ENCODE measurements at places on chromosomes 11 and 22. TPM values are rescaled to one million over a fixed set of nuclear protein-coding genes. Genes with fewer than 3 reads are reported as not detected.

The ASRGL1 gene
- 0.09 TPM for total RNA-seq

The TYR gene
- not detected for total RNA-seq

The FOLR3 gene
- total RNA-seq = 0.34 TPM

The KIRREL3 gene
- total RNA-seq = 0.60 TPM

The SIRT3 gene
- total RNA-seq = 9.6 TPM

The ARFIP2 gene
- total RNA-seq = 40.8 TPM

The DDX25 gene
- total RNA-seq = under 0.01 TPM

The PRG3 gene
- total RNA-seq = not detected

The CST6 gene
- 0.17 TPM for total RNA-seq

The EMSY gene
- total RNA-seq = 6.0 TPM

The CABP4 gene
- total RNA-seq = not detected

The ALG8 gene
- 35.3 TPM for total RNA-seq

The FGF3 gene
- total RNA-seq = not detected

The MEI1 gene
- total RNA-seq = 0.17 TPM

The C22orf15 gene
- 0.43 TPM for total RNA-seq

The SLC35C1 gene
- total RNA-seq = 5.0 TPM

The TSSK2 gene
- total RNA-seq = not detected

The IGF2 gene
- total RNA-seq = 0.69 TPM

The GLB1L3 gene
- not detected for total RNA-seq

The TRPC6 gene
- total RNA-seq = 0.16 TPM

The MUC15 gene
- not detected for total RNA-seq

The SHANK3 gene
- total RNA-seq = 0.43 TPM

The FLRT1 gene
- total RNA-seq = 0.09 TPM

The MAFF gene
- 9.5 TPM for total RNA-seq

The BCR gene
- total RNA-seq = 53.0 TPM

The MPZL2 gene
- under 0.01 TPM for total RNA-seq

The SAA2 gene
- total RNA-seq = not detected

The C11orf86 gene
- total RNA-seq = not detected

The PAX6 gene
- total RNA-seq = 0.34 TPM

The MTCH2 gene
- total RNA-seq = 51.9 TPM

The OR52I2 gene
- not detected for total RNA-seq

The OR6T1 gene
- not detected for total RNA-seq

The OR8G5 gene
- total RNA-seq = not detected

The USH1C gene
- not detected for total RNA-seq

The OR8D4 gene
- not detected for total RNA-seq

The TPH1 gene
- total RNA-seq = under 0.01 TPM

The PATE3 gene
- total RNA-seq = not detected

The RIMBP3C gene
- total RNA-seq = 0.47 TPM

The GNAZ gene
- total RNA-seq = 0.26 TPM

The NAALADL1 gene
- 38.0 TPM for total RNA-seq

The KLHL35 gene
- 0.43 TPM for total RNA-seq

The OR51B5 gene
- total RNA-seq = 0.26 TPM

The LRRC74B gene
- under 0.01 TPM for total RNA-seq

The SWAP70 gene
- 20.8 TPM for total RNA-seq

The PATE1 gene
- total RNA-seq = not detected

The OR4D5 gene
- not detected for total RNA-seq

The ART1 gene
- total RNA-seq = not detected

Data from bronchial smooth muscle cell (primary cell).